ENCODE measurements at places on chromosomes 4 and X.

DNA sequence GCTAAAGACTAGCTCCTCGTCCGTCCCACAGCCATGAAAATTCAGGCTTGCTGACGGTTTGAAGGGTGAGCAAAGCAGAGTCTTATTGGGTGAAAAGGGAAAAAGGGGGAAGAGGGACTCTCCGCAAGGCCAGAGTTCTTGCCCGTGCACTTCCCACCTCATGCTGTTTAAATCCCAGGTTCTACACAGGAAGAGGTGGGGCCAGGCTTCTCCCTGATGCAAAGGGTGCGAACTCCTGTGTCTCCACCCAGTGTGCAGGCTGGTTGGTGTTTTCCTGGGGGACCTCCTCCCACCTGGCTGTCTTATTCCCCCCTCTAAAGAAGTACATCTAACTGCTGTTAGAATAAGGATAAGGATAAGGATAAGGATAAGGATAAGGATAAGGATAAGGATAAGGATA lies 18.0 kb upstream of the LANCL3 start:
- no peak for DNase-seq

DNA sequence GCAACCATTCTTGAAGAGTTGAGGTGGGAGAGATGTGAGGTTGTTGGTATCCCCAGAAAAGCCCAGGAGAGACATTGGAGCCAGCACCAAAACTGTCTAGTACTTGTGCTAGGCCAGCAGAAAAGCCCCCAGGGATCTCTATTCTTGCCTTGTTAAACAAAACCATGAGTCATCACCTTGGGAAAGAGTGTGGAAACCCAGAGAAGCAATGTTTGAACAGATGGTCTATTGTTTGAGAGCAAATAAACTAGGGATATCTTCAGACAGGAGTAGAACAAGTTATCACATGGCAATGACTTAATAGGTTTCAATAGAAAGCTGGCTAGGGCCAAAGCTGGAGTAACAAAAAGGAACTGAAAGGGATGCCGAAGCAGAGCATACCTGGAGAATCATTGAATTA lies 195.7 kb upstream of the CASK start:
- peak; percentile 41 for DNase-seq

- no peak for DNase-seq
Measured at GRCh38 chr4:185304541-185304940, 91.2 kb downstream of the LRP2BP start.

DNA sequence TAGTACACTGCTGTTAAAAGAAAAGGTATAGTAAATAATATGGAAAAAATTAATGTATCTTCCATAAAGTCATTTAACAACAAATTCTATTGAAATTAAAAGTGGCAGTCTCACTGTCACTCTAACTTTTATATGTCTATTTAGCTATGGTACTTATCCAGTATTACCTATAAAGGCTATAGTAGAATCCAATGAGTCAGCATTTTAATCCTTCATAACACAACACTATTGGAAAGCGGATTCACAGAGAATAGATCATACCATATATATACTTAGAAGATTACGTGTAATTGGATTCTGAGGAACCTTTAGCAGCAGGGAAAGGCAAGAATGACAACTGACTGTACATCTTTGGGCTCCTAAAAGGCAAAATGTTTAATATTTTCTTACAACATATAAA lies 1942.6 kb downstream of the PCDH7 start:
- DNase-seq, result no peak

- no peak for DNase-seq
Measured at GRCh38 chrX:104118765-104119164, 6.4 kb downstream of the ZCCHC18 start.

- no peak for DNase-seq
Measured at GRCh38 chr4:45692131-45692735, 431.6 kb downstream of the GABRG1 start.

DNA sequence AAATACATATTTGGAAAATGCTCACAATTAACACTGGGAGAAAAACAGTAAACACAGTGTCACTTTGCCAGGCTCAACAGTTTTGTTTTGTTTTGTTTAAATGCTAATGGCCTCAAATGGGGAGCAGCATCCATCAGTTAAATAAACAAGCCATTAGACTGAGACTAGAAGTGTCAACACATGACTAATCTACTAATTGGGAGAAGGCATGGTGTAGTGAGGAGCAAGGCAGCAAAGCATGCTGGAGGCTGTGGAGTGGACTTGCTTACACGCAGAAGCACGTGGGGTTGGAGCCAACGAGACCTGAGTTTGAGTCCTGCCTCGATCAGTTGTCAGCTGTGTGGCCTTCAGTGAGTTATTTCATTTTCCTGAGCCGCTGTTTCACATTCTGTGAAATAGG lies 29.0 kb downstream of the UTP14A start:
- DNase-seq, result no peak

DNA sequence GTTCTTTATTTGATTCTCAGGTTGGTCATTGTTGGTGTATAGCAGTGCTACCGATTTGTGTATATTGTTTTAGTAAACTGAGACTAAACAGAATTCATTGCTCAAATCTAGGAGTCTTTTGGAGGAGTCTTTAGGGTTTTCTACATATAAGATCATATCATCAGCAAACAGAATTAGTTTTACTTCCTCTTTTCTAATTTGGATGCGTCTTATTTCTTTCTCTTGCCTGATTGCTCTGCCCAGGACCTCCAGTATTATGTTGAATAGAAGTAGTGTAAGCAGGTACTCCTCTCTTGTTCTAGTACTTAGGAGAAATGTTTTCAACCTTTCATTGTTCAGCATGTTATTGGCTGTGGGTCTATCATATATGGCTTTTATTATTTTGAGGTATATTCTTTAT lies 92.6 kb downstream of the IQCM start:
- DNase-seq, result no peak

- DNase-seq, result no peak
Measured at GRCh38 chr4:150976478-150977118, 38.5 kb downstream of the LRBA start.

DNA sequence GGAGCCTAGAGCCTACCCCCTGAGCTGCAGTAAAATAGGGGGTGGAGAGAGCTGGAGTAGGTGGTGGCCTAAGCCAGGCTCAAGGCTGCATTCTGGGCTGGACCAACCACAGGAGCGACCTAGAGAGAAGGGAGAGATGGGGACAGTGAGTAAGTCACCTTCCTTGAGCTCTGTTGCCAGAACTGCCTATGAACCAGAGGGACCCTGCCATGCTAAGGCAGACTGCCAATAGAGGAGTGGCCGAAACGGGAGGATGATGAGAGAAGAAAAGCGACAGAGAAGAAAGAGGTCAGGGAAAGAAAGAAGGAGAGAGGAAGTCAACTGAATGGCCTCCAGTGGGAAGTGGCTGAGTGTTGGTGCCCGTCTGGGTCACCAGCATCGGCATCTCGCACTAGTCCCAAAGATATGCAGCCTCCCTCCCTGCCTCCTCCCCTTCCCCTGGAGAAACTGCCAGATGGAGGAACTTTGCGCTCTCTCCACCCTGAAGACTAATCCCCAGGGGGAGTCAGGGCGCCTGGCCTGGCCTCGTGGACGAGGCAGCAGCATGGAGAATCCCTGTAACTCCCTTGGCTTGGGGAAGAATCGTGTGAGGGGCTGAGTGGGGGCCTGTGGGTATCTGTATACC lies 28.8 kb downstream of the ELF4 start:
- no peak for DNase-seq
